ENCODE measurements at places on chromosomes 11 and 22.

DNA sequence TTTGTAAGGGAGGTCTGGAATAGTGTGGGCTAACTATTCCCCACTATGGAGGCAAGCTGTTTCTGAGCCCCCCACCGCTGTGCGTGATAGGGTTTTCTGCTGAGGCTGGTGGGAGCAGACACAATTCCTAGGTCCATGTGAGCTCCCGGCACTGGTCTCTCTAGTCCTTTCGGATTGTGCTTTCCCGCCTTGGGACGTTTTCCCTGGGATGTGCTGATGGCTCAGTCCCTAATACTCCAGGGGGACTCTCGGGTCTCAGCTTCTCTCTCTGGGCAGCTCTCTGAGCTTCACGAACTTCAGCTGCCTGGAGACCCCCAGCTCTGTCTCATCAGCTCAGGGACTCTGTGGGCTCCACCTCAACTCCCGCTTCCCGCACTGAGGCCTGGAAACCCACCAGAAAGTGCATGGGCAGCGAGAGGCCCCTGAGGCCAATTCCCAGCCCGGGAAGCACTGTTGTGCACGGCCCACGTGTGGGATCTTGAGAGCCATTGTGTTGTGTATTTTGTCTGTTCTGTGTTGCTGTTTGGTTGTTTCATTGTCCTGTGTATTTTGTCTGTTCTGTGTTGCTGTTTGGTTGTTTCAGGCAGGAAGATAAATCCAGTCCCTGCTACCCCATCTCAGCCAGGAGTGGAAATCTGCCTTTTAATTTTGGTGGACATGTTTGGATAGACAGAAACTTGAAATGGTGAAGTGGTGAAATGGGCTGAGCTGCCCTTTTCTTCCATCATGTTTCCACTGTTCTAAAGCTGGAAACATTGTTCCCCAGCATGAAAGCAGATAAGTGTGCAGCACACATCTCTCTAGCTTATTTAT, 12.7 kb upstream of the TNNT3 start:
- no peak for DNase-seq

DNA sequence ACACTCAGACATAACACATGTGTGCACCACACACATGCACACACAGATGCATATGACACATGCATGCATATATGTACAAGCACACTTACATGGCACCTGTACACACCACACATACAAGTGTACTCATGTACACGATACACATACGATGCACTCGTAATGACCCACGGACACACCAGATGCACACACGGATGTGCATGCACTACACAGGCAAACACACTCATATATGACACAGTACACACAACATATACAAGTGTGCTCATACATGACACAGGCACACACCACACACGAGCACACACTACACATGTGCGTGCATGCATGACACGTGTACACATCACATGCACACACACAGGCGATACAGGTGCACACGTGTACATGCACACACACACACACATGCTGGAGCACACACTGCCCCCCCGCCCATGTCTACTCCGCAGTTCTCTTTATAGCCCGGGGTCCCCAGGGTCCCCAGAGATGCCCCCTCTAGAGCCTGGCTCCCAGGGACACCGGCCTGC, 4.8 kb upstream of the TH start:
- DNase-seq, result no peak

- peak; percentile 64 for DNase-seq
These were observed 35.3 kb upstream of the EP300 start for GRCh38 chr22:41057076-41057475.

GRCh38 chr11:134995741-134996140, 583.7 kb upstream of the B3GAT1 start:
- DNase-seq, result peak; percentile 79

- no peak for DNase-seq
These were observed 53.3 kb upstream of the SYN3 start for GRCh38 chr22:33111491-33111890.

GRCh38 chr22:49323751-49324415, 503.8 kb downstream of the BRD1 start:
- no peak for DNase-seq

DNA sequence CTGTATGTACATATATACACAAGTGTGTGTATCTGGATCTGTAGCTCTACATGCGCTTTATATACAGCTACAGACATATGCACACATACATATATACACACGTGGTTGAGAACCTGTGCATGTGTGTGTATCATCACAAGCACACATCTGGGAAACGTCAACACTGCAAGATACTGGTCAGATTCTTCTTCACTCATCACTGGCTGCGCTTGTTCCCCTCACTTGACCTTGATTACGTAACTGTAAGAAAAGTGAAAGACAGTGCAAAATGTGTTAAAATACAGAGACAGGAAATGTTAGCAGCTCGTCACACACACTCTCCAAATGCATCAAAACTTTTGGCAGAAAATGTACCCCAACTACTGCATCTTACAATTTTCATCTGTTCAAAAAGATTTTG, 51.9 kb upstream of the MN1 start:
- no peak for DNase-seq

- DNase-seq, result peak; percentile 6
These were observed 12.0 kb downstream of the MUC5B start for GRCh38 chr11:1234771-1235305.

DNA sequence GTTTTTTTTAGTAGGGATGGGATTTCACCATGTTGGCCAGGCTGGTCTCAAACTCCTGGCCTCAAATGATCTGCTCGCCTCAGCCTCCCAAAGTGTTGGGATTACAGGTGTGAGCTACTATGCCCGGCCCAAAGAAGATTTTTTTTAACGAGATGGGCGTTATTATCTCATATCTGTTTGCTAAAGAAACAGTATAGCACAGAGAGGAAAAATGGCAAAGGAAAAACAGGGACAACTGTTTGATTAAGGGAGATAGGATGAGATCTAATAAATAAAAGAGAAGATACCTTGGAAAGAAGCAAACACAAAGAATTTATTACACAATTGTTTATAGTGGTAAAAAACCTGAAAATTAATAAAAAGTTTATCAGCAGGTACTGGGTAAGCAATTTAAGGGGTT, 10.4 kb upstream of the CEP295 start:
- DNase-seq, result no peak

DNA sequence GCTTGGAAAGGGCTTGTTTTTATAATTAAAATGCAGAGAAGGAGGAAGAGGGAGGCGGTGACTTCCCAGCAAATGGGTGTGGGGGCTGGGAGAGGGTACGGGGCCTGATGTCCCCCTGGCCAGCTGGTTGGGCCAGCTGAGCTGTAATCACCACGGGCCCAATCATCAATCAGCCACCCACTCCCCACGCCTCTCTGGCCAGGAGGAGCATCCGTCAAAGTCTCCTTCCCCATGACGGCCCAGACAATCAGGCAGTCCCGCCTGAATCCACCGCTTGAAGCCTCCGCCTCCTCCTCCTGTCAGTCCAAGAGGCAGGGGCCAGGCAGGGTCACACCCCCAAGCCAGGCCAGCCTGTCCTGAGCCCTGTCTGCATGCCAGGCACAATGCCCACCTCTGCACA, 13.3 kb upstream of the CABP7 start:
- DNase-seq, result no peak

DNA sequence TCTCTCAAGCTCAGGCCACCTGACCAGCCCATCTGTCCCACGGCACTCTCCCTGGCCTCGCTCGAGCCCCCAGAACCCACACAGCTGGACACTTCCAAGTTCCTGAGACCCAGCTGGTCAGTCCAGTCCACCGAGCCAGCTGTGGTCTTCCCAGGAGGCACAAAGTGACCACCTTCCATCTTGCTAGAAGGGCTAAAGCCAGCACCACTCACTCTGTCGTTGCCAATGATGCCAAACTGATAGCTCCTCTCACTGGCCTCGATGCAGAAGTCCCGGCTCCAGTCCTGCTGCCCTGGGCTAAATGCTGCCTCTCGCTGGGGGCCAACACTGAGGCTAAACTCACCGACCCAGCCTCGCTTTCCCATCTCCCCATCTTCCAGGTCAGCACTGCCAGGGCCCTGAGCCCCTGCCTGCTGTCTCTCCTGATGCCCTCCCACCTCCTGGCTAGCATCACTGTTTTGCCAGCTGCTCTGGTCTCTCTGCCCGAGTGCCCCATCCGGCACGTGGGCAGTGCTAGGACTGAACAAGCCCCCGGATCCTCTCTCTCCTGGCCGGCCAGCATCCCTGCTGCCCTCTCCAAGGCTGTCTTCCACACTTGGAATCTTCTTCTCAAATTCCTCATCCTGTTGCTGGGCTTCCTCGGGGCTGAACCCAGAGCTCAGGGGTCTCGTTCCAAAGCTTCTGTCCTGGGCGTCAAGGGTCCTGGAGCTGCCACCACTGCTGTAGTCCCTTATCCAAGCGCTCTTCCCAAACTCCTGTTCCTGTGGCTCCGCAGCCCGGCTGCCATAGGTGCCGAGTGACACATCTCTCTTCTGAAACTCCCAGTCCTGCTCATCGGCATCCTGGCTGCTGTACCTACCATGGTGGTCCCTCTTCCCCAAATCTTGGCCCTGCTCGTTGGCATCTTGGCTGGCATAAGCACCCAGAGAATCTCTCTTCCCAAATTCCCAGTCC, 15.4 kb downstream of the TNKS1BP1 start:
- DNase-seq, result no peak

DNA sequence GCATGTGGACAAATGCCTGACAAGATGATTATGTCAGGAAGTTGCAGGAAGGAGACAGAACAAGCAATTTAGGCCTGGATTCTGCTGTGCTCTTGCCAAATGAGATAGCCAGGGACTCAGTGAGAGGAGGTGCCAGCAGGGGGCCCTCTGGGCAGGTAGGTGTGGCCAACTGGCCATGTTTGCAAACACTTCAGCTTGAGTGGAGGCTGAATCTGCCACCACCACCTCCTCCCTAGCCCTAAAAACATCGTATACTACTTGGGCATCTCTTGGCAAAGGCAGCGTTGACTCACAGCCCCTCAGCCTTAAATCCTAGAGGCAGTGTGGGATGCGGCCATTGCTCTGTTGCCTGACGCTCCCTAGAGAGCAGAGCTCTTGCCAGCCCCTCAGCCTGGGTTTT, 95.1 kb upstream of the PLET1 start:
- DNase-seq, result no peak

GRCh38 chr11:111283945-111284481, 14.3 kb upstream of the POU2AF3 start:
- DNase-seq, result no peak

- DNase-seq, result no peak
These were observed 30.1 kb downstream of the ST14 start for GRCh38 chr11:130189492-130190210.

- DNase-seq, result no peak
These were observed 273.3 kb downstream of the CTTN start for GRCh38 chr11:70671611-70672010.

GRCh38 chr11:100208207-100208606, 478.9 kb upstream of the ARHGAP42 start:
- DNase-seq, result no peak

- no peak for DNase-seq
These were observed 658.0 kb downstream of the DLG2 start for GRCh38 chr11:84969103-84969502.

DNA sequence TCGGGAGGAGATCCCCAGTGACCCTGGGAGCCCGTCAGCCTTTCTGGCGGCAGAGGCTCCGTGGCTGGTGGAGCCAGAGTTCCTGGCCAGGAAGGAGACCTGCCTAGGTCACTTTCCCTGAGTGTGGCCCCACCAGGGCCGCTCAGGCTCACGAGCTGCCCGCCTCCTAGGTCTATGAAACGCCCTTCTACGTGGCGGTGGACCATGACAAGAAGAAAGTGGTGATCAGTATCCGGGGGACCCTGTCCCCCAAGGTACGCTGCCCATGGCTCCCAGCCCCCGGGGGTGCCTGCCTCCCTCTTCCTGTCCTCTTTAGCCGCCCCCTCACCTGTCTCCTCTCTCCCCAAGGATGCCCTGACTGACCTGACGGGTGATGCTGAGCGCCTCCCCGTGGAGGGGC, 17.0 kb upstream of the MYRF start:
- DNase-seq, result no peak

DNA sequence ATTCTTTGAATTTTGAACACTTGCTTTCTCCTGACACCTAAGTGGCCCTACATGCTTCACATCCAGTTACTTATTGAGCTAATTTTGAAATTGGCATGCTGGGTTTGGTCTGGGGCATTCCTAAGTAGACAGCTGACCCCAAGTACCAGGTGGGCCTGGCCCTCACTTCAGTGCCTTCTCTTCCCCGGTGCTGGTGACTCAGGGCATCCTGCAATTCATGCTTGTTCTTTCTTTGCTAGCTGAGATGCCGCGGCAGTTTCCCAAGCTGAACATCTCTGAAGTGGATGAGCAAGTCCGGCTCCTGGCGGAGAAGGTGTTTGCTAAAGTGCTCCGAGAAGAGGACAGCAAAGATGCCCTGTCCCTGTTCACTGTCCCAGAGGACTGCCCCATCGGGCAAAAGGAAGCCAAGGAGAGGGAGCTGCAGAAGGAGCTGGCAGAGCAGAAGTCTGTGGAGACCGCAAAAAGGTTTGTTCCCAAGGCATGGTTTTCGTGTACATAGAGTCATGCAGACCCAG, 6.3 kb downstream of the AMPD3 start:
- DNase-seq, result no peak

DNA sequence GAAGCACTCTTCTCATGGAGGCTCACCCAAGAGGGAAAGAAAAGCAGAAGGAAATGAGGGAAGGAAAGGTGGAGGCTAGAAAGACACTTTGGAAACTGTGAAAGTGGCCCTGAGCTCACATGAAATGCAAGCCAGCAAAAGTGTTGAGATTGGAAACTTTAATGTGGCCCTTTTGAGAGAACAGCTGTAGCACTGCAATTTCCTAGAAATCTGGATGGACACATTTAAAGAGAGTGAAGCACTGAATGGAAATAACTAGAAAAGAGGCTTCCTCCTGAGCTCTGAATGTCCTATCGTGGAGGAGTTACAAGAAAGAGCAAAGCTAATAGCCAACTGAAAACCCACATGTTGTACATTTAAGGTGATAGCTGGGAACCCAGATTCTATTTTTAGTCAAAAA, 56.0 kb downstream of the LIF start:
- no peak for DNase-seq

DNA sequence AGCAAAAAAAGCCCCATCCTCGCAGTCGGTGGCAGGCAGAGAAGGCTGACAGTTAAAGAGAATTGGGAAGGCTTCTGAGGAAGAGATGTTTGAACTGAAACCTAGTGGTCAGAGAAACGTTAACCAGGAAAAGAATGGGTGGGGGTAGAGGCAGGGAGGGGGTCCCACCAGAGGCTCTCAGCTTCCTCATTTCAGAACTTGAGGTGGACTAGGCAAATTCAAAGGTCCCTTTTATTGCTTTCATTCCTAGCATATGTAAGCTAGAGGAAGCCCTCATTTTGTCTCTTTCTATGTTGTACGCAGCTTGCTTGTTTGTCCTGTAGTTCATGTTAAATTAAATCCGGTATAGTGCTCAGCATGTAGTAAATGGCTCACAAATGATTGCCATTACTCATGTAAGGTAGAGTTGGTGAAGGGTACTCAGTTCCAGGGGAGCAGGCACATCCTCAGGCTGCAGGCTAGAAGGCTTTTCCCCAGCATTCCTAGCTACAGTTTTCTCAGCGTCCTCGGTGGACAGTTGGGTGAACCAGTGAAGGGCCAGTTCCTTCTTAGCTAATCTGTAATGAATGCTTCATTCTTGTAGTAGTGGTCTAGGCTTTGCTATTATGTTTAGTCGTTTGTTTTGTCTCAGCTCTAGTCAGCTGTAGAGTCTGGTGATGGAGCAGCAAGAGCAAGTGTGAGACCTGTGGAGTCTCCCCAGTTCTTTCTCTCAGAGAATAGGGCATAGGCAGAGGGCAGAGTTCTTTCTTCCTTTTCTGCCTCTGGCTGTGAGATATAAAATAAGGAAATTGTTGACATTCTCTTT, 58.6 kb downstream of the UVRAG start:
- DNase-seq, result no peak
